CD8-positive, alpha-beta memory T cell (primary cell): ENCODE measurements at places on chromosomes 12 and 14.

DNA sequence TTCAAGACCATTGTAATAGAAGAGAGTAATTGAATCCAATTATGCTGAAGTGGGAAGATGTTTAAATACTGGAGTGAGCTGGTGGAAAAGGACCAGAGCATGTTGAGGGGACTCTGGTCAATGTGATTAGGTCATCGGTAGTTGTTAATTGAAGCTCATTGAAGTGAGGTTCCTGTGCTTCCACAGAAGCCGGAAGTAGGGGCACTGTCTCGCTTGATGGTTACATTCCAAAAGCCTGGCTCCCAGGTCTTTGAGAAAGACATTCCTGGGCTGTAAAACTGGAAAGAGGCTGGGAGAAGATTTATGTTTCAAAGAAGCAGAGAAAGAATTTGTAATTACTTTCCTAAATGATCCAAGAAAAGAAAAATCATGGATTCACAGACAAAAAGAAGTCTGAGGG is 12.3 kb upstream of the CLECL1 start:
- no peak for DNase-seq

DNA sequence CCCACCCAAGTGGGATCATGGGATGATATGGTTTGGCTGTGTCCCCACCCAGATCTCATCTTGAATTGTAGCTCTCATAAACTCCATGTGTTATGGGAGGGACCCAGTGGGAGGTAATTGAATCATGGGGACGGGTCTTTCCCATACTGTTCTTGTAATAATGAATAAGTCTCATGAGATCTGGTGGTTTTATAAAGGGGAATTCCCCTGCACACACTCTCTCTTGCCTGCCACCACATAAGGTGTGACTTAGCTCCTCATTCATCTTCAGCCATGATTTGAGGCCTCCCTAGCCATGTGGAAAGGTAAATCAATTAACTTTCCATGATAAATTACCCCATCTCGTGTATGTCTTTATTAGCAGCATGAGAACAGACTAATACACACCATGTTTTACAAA is 109.2 kb downstream of the IGF1 start:
- no peak for DNase-seq

DNA sequence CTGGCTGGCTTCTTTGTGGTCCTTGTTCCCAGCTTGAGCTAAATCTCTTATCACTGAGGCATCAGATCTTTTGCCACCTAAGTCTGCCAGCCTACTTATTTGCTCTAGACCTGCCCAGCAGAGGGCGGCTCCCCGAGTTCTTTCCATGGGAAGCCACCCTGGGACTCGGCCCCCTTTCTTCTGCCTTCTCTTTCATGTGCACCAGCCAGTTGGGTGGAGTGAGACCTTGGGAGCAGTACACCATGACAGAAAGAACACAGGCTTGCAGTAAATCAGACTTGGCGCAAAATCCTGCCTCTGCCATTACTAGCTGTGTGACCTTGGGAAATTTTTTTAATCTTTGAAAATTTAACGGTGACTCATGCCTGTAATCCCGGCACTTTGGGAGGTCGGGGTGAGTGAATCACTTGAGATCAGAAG is 7.4 kb downstream of the SMAGP start:
- no peak for DNase-seq

DNA sequence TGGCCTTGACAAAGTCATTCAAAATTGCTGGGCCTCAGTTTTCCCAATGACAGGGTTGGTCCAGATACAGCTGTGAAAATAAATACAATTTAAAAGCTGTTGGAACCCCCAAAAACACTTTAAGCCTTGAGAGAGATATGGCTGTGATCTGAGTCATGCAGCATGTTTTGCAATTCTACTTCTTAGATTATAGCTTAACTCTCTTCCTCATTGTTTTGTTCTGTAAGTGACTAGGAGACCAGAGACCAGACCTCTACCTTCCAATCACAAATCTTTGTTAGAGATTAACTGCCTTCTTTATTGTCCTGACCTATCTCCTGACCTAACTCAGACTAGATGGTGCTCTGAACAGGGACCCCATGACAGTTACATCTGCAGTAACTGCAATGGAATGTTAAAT is 198.1 kb downstream of the STXBP6 start:
- no peak for DNase-seq

- no peak for DNase-seq
Observed at GRCh38 chr14:31864937-31865855, 211.9 kb upstream of the ARHGAP5 start.

GRCh38 chr12:97559267-97559666 is 96.7 kb downstream of the RMST start:
- DNase-seq, result no peak

DNA sequence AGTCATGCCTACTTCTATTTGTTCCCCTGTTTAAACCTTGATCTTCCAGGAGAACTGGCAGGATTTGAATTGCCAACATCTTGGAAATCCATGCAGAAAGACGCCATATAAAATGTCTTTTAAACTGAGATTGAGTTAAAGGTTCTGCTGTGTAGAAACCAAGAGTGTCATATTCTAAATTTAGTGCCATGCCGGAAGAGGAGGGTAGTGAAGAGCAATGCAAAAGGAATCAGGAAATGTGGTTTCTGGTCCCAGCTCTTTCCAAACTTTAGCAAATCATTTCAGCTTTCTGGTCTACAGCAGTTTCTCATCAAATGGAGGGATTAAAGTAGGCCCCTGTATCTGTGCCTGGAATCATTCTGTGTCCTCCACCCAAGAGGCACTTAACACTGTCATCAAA is 85.7 kb downstream of the BTG1 start:
- no peak for DNase-seq

- no peak for DNase-seq
Observed at GRCh38 chr14:57136669-57137328, 131.9 kb downstream of the EXOC5 start.

GRCh38 chr14:99037777-99038430 is 234.1 kb downstream of the BCL11B start:
- DNase-seq, result no peak
